Thymus (tissue), 14 donors: ENCODE measurements at places on chromosomes 3 and 15. TPM values are rescaled to one million over a fixed set of nuclear protein-coding genes. Genes with fewer than 3 reads are reported as not detected.
A peak's percentile ranks its signal among the peaks of the same experiment; 100 is the strongest.

DNA sequence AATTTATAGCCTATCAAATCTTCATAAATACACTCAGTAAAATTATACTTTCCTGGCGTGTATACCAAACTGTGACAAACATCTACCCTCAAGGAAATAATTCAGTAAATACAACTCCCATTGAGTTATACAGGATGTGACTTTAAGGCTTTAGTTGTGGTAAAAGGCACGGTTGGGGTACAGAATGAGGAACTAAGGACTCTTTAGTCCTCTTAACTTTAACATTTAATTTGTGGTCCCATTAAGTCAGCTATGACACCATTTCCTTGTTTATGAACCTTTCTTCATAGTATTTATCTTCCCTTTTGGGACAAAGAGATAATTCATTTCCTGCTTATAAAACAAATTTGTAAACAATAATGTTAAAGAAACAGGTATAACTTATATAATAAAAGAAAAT, 30.2 kb downstream of the IFT80 start:
- peak; percentile 87 for DNase-seq

RETNLB gene
- total RNA-seq: not detected

GRCh38 chr15:67670647-67671305, 128.3 kb downstream of the MAP2K5 start:
- DNase-seq: no peak

- DNase-seq: no peak
Measured at GRCh38 chr3:64216274-64217147, 8.8 kb downstream of the PRICKLE2 start.

DNA sequence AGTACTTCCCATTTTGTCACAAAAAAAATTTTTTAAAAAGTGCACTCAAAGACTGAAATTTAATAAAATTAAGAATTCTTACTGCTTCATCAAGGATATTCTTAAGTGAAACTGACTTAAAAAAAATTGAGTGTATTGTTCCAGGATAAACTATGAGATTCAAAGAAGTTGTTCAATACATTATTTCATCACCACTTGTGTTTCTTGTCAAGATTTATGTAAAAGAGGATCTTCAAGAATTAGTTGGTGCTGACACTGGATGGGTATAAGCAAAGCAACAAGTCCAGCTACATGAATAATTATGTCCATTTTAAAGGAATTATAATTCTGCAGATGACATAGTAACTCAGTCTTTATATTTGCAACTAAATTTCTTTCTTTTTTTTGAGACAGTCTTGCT, 4.3 kb upstream of the AP4E1 start:
- no peak for DNase-seq

DNA sequence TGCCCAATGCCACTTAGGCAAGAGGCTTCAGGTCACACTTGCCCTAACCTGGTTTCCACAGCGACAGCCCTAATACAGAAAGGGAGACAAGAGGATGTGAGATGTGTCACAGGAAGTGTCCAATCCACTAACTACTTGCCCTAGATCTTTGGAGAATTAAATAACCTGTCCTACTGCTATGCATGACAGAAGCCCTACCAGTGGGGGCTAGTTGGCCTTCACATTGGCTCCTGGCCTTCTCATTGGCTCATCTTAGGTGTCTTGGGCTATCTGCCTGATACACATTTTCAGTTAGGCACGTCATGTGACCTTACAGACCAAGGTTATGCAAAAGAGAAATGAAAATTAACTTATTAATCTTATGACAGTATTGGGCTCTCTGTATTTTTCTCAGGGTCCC, 449.9 kb downstream of the FHIT start:
- DNase-seq: no peak

GRCh38 chr15:68589053-68589452, 10.3 kb downstream of the CORO2B start:
- DNase-seq: no peak

CYP19A1 gene
- 0.42 TPM for total RNA-seq

- no peak for DNase-seq
Measured at GRCh38 chr3:127986803-127987202, 65.4 kb upstream of the SEC61A1 start.

DNA sequence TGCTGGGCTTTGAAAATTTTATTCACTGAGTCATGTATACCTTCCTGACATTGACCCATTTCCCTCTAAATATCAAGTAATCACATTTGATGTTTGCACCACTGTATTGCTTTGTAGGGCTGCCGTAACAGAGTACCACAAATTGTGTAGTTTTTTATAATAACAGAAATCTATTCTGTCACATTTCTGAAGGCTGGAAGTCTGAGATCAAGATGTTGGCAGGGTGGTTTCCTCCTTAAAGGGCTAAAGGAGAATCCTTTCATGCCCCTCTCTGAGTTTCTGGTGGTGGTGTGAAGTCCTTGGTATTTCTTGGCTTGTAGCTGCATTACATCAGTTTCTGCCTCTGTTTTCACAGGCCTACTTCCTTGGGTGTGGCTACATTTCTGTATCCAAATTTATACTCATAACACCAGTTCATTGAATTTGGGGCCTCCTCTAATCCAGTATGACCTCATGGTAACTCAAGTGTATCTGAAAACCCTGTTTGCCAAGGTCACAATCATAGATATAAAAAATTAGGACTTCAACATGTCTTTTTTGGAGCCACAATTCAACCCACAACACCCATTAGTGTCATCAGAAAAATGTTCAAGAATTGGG, 29.1 kb upstream of the ST6GAL1 start:
- DNase-seq: no peak

- DNase-seq: no peak
Measured at GRCh38 chr15:26087881-26088280, 224.8 kb upstream of the ATP10A start.

MCTP2 gene
- 9.3 TPM for total RNA-seq

- no peak for DNase-seq
Measured at GRCh38 chr3:29447946-29448627, 167.2 kb downstream of the RBMS3 start.

ZMYND10 gene
- 0.66 TPM for total RNA-seq

ATXN7 gene
- 11.8 TPM for total RNA-seq

DNA sequence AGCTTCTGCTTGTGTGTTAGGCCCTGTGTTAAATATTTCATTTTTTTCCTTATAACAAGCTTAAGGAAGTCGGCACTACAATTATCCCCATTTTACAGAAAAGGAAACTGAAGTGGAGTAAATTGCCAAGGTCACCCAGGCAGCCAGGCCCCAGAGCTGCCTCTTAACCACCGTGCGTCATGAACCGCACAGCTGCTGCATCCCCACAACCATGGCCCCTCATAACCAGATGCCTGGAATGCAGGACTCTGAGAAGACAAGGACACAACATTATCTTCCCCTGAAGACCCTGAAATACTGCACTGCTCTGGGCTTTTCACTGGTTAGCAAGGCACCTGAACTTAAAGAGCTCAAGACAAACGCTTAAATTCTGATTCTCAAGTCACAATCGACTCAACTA, 14.6 kb downstream of the LRIG1 start:
- DNase-seq: no peak

ACAN gene
- total RNA-seq: 0.28 TPM

- no peak for DNase-seq
Measured at GRCh38 chr3:171874879-171875278, 31.7 kb downstream of the TMEM212 start.

- DNase-seq: no peak
Measured at GRCh38 chr15:29765898-29766527, 56.3 kb downstream of the TJP1 start.

- no peak for DNase-seq
Measured at GRCh38 chr15:89226359-89227221, 5.2 kb upstream of the RLBP1 start.

- no peak for DNase-seq
Measured at GRCh38 chr15:44295750-44296431, 7.4 kb downstream of the GOLM2 start.

SNX33 gene
- 4.3 TPM for total RNA-seq

- no peak for DNase-seq
Measured at GRCh38 chr3:69425249-69425648, 39.4 kb upstream of the FRMD4B start.
